ENCODE measurements at places on chromosomes 6 and 20.

DNA sequence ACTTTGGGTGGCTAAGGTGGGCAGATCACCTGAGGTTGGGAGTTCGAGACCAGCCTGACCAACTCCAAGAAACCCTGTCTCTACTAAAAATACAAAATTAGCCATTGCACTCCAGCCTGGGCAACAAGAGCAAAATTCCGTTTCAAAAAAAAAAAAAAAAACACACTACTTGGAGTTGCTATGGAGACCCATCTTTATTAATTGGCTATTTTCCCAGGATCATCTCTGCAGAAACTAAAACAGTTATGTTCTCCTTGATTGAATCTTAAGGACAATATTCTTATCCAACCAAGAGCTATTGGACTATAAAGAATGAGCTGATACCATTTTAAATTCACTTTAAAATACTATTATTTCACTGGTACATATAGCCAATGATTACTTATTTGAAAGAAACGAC lies 14.7 kb downstream of the AKIRIN2 start:
- DNase-seq, result no peak

- DNase-seq, result no peak
Measured at GRCh38 chr6:146381486-146381885, 162.1 kb upstream of the RAB32 start.

- no peak for DNase-seq
Measured at GRCh38 chr6:142935553-142936517, 9.1 kb downstream of the HIVEP2 start.

DNA sequence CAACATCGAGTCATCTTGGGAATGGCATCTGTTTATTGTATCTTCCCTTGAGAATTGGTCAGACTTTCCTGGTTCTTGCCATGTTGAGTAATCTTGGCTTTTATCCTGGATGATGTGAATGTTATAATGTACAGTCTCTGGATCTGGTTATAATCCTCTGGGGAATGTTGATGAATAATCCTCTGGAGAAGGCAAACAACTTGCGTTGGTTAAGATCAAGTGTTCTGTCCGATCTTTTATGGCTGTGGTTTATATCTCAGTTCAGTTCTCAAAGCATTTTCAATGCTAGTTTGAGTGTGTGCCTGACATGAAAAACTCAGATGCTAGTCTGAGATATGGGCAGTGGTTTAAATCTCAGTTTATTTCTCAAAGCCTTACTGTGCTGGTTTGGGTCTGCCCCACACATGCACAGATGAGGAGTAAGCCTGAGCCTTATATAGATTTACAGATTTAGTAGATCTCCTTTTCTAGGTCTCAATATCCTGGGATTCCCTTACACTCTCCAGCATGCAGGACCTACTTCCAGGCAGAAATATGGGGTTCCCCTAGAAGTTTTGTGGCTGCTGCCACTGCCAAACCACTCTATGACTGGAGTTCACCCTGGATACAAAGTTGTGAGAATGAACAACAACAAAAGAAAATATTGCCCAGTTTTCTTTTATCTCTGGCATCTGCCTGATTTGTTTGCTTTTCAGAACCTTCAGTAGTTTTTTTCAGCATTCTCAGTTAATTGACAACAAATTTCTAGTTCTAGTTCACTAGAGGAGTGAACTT lies 191.8 kb upstream of the MAN1A1 start:
- DNase-seq, result no peak

GRCh38 chr6:112770308-112770707 lies 423.2 kb downstream of the RFPL4B start:
- DNase-seq, result no peak

DNA sequence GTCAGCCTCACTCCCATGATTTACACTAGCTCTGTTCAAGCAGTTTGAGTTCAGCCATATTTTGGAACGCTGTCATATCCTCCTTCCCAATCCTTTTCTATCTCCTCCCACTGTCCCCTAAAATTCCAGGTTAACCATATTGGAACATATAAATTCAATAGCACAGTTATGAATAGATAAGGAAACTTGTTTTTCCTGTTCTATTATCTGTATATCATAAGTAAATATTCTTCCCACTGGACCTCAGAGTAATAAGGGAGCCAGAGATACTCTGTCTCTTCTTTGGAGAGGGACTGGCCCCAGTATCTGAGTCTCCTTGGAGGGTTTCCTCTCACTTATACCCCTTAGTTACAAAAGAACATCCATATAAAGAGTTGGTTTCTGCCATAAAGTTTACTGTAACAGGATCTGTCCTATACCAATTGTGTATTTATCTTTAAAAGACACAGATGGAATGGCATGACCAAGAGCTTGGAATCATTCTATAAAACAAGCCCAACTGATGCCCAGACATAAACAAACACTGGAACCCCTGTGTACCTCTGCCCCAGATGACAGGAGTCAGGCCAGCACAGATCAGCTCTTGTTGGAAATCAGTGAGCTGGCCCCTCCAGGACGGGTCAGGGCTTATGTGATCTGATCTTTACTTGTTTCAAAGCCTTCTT lies 67.1 kb downstream of the EPB41L2 start:
- no peak for DNase-seq

GRCh38 chr6:157430834-157431233 lies 49.8 kb downstream of the ZDHHC14 start:
- DNase-seq, result no peak

Measured in activated naive CD4-positive, alpha-beta T cell (primary cell).